ENCODE measurements at places on chromosomes 12 and 14.
A peak's percentile ranks its signal among the peaks of the same experiment; 100 is the strongest.

DNA sequence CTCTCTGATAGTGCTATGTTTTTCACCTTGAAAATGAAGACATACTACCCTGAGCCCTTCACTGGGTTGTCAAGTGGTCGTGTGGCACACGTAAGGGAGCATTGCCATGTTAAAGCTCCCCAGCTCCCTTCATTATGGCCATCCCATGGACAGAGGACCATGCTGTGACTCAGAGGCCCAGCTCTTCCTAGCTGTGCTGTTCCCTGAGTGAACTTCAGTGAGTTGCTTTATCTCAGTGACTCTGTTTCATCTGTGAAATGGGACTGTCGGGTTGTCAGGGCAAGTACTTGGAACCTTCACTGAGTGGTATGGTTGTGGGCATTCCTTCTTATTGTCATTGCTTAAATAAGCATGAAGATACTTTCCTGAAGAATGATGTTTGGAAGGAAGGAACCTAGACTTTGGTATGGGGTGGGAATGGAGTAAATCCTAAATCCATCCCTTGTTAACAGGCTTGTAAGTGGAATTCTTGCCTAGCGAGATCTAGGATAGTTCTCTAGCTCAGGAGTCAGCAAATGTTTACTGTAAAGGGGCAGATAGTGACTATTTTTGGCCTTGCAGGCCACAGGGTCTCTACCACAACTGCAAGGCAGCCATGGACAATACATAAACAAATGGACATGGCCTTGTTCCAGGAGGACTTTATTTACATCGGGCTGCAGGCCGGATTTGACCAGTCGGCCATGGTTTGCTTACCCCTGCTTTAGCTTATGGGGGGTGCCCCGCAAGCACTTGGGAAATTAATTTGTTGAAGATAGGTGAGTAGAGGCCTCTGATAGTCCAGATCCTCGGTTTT lies 283.5 kb downstream of the ZFP36L1 start:
- no peak for DNase-seq

DNA sequence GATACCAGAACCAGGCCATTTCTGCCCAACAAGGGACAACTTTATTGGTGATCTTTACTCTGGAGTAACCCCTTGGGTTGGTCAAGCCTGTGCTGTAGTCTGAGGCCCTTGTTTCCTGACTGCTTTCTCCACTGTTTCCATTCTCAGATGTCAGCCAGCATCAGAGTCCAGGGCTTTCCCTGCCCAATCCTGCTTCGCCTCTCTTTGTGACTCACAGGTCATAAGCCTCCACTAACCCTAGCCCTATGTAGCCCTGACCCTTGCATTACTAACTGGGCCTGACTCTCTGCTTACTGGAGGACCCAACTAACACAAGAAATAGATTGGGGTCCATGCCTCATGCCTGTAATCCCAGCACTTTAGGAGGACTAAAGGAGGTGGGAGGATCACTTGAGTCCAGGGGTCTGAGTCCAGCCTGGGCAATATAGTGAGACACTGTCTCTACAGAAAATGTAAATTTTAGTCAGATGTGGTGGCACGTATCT lies 8.6 kb upstream of the SNRNP35 start:
- no peak for DNase-seq

DNA sequence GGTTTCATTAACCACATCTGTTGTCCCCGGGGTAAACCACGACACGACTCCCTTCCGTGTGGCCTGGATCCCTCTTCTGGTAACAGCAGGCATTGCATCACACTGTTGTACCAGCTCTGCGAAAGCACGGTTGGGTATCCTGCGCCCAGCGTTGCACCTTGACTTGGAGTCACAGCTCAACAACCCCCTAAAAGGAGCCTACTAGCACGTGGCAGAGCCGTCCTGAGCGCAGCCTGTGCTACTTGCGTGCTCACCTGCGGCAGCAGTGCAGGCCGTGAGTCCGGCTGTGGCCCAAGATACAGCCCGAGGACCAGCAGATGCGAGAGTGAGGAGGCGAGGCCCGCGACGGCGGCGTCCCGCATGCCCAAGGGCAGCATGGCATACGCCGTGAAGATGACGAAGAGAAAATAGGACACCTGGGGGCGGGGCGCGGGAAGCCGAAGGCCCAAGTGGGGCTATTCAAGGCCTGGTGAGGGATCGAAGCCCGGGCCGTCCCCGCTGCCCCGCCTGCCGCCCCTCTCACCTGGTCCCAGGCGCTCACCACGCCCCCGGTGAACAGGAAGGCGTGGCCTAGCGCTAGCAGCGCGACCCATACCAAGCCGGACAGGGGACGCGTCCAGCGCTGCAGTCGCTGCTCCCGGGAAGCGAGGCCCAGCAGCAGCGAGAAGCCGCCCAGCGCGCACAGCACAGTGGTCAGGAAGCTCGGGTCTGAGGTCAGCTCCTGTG lies 2.4 kb downstream of the ADCY4 start:
- peak; percentile 58 for DNase-seq

- DNase-seq = no peak
These were observed 940.8 kb downstream of the SLC6A15 start for GRCh38 chr12:83971781-83972180.

- DNase-seq = no peak
These were observed 1081.5 kb downstream of the VRK1 start for GRCh38 chr14:97878727-97879126.

DNA sequence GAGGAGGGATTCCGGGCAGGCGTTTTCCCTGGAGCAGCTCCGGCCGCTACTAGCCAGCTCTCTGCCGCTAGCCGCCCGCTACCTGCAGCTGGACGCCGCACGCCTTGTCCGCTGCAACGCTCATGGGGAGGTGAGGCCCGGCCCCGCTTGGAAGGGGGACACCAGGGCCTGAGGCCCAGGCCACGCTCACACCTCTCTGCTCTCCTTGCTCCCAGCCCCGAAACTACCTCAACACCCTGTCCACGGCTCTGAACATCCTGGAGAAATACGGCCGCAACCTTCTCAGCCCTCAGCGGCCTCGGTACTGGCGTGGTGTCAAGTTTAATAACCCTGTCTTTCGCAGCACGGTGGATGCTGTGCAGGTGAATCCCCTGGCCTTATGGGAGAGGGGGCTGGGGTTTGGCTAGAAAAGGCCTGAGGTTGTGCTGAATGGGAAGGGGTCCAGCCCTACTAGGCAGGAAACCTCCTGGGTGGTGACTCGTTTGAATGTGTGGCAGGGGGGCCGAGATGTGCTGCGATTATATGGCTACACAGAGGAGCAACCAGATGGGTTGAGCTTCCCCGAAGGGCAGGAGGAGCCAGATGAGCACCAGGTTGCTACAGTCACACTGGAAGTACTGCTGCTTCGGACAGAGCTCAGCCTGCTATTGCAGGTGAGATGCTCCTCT lies 597 bp downstream of the RNF31 start:
- DNase-seq = no peak

DNA sequence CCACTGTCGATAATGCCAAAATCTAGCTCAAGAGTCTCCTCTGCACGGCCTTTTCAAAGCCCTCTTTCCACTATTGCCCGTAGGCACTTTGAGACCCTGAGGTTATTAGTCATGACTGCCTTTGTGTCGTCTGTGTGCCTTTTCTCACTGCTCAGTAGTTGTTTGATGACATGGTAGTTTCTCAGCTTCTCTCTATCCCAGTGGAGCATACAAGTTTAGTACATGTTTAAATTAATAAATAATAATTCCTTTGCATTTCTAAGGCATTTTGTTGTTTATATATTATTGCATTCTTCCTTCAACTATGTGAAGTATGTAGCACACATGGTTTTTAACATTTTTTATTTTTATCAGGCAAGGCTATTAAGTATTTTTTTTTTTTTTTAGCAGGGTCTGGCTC lies 458.1 kb downstream of the PCNX1 start:
- DNase-seq = no peak

- DNase-seq = no peak
These were observed 274.7 kb downstream of the SEC23A start for GRCh38 chr14:38828183-38828827.

DNA sequence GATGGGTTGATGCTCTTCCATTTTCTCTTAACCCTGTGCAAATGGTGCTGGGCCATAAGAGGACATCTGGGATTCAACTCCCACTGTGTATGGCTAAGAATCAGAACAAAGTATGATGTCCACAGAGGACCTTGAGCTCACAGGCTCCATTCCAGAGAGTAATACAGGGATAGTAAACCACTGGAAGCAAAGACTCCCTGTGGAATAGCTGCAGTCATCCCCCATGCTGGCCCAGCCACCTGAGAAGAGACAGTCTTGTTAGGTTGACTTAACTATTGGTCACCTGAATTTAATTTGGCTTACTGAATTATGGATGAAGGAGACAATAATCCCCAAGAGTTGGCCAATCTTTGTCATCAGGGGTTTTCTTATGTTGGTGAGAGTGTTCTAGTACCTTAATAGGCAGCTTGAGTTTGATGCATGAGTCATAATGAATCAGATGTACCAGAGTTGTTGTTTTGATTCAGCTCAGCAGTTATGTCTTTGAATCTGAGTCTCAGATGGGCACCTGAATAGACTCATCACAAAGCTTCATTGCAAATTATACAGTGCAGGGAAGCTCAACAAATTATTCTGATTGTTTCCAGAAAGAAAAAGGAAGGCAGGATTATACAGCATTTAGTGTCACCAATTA lies 122.7 kb downstream of the SSPN start:
- DNase-seq = peak; percentile 61

- no peak for DNase-seq
These were observed 80.9 kb upstream of the SLC38A2 start for GRCh38 chr12:46453428-46453827.

GRCh38 chr12:52215587-52216031 lies 17.4 kb upstream of the KRT7 start:
- peak; percentile 93 for DNase-seq

DNA sequence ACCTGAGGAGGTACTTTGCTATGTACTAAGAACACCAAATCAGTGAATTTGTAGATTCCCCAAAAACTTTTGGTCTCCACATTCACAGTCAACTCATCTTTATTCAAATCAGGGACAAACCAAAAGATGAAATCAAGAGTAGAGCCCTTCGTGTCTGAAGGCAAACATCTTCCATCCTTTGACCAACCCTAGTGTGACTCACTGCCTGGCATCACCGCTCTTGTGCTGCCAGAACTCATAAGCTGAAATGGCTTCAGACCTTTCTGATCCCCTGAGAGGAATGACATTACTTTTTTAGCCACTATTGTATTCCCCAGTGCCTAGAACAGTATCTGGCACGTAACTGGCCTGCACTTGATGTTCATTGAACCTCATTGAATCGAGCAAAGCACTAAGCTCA lies 50.1 kb downstream of the GOLGA5 start:
- DNase-seq = no peak

DNA sequence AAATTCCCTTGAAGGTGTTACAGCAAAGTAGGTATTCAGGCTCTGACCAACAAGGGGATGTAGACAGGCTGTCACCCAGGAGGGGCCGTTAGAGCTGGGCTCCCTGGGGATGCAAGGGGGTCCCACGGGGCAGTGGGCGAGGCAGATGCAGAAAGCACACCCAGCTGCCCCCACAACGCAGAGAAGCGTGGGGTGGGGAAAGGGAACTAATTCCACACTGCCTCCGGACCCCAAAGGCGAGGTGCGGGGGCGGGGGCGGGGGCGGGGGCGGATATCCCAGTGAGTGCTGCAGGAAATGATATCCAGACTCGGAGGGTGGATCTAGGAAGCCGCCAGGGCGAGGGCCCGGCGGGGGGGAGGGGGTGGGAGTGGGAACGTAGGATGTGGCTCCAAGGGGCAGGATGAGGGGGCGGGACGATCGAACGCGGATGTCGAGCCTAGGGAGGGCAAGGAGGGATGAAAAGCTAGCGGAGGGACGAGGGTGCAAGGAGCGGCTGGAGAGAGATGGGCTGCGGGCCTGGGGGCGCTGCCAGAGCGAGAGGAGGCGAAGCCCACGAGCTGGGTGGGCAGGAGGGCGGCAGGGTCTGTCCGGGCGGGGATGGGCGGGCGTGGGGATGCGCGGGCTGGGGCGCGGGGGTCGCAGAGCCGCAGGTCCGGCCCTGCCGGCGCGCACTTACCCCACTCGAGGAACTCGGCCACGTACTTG lies 874 bp downstream of the CDC42BPB start:
- peak; percentile 86 for DNase-seq

DNA sequence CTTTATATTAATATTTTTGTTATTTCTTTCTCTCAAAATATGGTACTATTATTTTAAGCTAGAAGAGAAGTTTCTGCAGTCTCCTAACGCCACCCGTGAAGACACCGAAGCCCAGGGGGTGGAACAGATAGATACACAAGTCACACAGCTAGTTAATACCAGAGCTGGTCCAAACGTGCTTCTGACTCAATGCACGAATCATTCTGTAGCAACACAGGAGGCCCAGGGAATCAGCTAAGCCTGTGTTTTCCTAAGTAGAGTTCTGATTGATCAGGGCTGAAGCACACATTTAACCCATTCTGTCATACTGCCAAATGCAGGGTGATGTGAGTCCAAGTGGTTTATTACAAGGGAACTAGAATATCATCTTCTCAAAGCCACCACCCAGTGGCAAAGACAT lies 116.9 kb upstream of the PWP1 start:
- no peak for DNase-seq

DNA sequence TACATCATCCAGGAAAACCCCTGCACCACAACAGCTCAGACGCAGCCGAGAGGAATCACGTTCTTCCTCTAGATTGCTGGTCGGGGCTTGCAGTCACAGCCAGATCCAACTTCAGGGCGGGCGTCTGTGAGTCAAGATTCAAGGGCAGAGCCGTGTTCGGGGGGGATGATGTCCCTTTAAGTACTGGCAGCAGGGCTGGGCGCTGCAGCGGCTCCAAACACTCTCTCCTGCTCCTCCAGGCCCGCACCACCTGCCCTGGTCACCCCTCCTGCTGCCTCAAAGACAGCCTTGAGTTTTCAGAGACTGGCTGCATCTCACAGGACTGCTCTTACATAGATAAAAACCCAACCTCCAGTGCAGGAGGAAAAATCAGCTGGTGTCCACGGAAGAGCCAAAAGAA lies 68.3 kb downstream of the KDM2B start:
- no peak for DNase-seq

GRCh38 chr14:64632056-64632455 lies 72.2 kb upstream of the PLEKHG3 start:
- no peak for DNase-seq

DNA sequence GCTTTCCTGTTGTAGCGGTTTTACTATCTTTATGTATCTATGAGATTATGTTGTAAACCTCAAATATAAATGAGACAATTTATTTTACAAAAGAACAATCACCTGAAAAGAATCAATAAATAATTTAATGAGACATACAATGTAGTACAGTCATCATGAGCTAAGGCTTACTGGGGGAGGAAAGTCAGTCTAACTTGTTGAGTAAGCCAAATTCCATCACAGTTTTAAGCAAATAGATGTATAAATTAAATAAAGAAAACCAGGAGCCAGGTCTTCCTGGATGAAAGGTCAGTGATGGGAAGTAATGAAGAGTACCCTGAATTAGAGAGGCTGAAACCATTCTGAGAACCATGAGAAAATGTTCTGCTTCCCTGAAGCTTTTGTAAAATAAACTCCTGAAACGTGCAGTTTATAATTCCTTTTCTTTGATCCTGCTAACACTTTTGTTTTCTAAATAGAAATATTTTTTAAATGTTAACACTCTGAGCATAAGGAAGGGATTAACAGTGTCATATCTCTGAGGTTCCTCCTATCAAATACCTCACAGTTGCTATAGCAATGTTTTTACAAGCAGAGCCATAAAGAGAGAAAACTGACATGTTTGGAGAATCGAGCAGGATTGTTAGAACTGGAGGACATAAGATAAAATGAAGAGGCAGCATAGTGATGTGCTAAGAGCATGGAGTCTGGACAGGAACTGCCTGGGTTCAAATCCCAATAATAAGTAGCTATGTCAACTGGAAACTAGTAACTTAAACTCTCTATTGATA lies 444.9 kb upstream of the FOXG1 start:
- DNase-seq = no peak

GRCh38 chr12:59645242-59645641 lies 49.4 kb downstream of the SLC16A7 start:
- no peak for DNase-seq

Measured in kidney capillary endothelial cell (primary cell).